ENCODE measurements at places on chromosomes 5 and 9.

DNA sequence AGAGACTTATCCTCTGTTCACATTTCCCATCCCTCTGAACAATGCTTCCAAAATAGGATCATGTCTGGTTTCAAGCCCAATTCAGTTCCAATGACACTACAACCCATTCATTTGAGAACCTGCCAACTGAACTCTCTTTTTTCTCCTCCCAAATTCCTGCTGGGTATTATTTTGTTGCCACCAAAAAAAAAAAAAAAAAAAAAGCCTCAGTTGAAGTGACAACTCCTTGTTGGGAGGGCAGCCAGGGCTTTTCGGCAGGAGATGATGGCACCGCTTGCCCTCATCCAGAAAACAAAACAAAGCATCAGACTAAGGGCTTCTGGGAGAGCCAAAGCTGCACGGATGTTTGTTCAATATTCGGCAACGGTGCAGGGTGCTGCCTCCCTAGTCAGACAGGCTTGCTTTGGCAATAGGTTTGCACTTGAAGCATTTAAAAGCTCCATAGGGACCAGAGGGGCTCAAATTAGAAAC, 30.6 kb upstream of the TRIM32 start:
- DNase-seq = no peak

DNA sequence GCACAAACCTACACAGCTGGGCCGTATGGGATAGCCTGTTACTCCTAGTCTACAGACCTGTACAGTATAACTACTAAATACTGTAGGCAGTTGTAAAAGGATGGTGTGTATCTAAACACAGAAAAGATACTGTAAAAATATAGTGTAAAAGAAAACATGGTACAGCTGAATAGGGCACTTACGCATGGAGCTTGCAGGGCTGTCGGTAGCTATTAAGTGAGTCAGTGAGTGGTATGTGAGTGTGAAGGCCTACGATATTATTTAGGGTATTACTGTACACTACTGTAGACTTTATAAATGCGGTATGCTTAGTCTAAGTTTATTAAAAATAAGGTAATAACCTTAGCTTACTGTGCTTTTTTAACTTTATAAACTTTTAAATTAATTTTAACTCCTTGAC, 1.2 kb downstream of the ZCCHC9 start:
- DNase-seq = no peak

- DNase-seq = no peak
Measured at GRCh38 chr9:112278152-112278551, 55.3 kb downstream of the PTBP3 start.

GRCh38 chr5:133438487-133438886, 173.9 kb downstream of the FSTL4 start:
- no peak for DNase-seq

DNA sequence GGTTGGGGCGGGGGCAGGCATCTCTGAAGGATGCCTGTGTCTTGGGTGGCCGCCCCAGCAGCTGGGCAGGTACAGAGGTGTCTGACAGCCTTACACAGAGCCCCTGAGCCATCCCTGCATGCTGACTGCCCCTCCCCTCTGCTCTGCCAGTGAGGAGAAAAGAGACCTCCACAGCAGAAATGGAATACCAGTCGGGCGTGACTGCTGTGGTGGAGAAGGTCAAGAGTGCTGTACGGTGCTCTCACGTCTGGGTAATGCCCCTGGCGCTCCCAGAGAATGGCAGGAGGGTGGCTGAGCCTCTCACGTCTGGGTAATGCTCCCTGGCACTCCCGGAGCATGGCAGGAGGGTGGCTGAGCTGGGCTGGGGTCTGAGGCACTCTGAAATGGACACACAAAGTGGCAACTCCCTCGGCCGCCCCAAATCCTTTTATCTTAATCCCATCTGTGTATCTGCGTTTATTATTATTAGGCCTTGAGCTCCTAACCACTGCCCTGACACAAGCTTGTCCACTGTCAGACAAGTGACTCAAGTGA, 2.5 kb upstream of the RABL6 start:
- no peak for DNase-seq

DNA sequence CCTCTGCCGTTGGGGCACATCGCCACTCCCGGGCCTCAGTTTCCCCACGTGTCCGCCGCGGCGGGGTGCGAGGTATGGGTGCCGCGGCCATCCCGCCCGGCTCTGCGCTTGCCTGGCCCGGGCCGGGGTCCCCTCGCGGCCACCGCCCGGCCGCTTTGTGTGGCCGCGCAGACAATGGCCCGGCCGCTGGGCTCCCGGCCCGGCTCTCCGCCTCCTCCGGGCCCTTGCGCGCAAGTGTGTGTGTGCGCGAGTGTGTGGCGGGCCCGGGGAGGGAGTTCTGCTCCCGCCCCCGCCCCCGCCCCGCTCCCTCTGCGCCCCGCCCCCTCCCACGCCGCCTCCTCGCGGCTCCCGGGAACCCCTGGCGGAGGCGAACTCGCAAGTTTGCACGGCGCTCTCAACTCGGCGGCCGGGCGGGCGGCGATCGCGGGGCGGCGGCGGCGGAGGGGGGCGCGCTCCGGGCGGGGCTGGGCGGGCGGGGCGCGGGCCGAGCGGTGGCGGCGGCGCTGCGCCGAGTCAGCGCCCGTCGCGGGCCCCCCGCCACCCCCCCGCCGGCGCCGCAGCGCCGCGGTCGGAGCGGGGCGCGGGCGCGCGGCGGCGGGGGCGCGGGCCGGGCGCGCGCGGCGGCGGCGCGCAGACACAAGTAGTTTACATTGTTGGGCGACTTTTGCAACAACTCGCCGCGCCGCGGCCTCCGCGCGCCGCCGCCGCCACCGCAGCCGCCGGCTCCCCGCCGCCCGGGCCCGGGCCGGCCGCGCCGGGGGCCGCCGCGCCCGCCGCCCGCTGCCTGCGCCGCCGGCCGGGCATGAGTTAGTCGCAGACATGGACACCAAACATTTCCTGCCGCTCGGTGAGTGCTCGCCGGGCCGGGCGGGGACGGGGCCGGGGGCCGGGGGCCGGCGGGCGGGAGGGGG, at the start of gene RXRA:
TSS of gene RXRA (plus strand) at position 643 of the 911 bp plus-strand sequence. CDS start at position 820, 177 bp downstream.
- peak; percentile 17 for DNase-seq

GRCh38 chr5:120794121-120794520, 330.0 kb downstream of the PRR16 start:
- DNase-seq = no peak

DNA sequence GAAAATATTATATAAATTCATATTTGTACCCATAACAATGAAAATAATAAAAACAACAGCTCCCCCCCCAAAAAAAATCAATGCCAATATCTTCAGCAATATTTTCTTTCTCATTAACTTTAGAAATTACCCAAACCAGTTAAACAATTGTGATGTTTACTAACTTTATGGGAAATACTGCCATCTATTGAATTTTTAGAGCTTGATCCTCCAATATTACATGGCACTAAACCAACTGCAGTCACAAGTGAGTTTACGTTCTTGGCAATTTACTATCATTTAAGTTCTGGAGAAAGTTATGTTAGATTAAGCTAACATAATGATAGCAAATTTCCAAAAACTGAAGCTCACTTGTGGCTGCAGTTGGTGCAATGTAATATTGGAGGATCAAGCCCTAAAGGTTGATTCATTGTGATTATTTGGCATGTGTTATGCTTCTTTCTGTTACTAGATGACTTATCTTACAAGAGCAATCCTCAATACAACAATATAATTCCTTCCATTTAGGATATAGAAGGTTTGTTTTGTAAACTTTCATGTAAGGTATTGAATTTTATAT, 379.5 kb downstream of the CDH18 start:
- no peak for DNase-seq

GRCh38 chr5:163649514-163649913, 144.1 kb downstream of the MAT2B start:
- DNase-seq = no peak

DNA sequence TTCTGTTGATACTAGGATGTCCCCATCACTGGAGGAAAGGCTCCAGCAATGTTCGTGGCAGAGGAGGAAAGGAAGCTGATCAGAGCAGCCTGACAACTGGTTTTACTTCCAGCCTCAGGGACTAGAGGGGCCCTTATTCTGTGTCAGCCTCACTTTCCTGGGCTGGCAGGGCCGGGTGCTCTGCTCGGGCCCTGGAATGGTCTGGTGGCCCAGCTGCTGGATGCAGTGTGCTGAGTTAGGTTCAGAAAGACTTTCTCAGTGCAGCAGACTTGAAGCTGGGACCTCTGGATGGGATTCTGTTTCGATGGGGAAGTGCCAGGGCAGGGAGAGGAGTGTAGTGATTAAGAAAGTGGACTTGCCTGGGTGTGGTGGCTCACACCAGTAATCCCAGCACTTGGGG, 81.0 kb downstream of the MACROH2A1 start:
- no peak for DNase-seq

DNA sequence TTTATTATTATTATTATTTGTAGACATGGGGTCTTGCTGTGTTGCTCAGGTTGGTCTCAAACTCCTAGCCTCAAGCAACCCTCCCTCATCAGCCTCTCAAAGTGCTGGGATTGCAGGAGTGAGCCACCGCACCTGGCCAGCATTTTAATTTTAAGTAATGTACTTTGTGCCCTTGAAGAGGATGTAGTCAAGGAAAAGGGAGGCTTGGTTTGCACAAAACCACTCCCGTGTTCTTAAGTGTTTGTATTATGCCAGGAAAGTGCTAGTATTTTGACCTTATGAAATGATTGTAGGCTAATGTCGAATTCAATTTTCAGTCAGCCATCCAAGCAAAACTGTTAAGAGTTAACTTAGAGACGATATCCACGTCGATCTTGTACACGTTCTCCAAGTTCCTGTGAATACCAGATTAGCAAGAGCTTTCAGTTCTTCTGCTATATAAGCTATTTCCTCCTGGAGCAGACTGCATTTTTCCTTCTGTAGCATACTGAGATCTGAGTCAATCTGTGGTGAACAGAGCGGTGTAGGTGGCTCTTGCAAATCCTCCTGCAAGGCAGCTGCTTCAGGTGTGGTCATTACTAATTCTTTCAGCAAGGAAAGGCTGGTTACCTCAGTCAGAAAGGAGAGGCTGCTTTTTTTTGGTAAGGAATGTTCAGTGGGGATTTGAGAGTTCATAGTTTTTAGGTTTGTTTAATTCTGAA, 23.7 kb downstream of the CCDC171 start:
- no peak for DNase-seq

GRCh38 chr5:111697881-111698757, 58.9 kb downstream of the NREP start:
- DNase-seq = no peak

GRCh38 chr5:20678814-20679298, 690.9 kb upstream of the CDH18 start:
- no peak for DNase-seq

DNA sequence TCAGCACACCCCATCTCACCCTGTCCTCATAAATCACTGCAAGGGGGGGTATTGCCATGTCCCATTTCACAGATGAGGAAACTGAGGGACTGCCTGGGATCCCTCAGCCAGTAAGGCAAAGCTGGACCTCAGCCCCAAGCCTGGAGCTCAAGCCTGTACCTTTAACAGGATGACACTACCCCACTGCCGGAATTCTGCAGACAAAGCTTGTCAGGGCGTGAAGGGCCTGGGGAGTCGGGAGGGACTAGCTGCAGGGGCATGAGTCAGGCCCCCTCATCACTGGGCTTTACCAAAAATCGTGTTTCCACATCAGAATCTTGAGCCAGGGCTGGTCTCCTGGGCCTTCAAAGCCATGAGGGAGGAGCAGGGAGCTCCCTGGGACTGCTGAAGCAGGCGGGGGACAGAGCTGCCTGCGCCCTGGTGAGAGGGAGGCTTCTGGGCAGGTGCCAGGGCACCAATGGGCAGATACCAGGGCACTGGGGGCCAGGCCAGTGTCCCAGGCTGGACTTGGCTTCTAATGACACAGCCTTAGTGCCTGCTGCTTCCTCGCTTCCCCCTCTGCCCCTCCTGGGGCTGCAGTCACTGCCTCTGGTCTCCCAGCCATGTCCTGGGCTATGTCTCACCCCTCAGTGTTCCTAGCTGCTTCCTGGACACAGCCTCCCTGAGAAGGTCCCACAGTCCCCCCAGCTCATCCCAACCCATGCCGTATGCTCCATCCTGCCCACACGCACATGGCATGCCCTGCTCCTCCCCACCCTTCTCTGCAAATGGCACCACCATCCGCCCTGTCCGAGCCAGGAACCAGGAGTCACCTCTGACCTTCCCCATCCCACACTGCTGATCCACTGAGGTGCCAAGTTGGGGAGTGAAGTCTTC, 80.7 kb downstream of the LMX1B start:
- no peak for DNase-seq

DNA sequence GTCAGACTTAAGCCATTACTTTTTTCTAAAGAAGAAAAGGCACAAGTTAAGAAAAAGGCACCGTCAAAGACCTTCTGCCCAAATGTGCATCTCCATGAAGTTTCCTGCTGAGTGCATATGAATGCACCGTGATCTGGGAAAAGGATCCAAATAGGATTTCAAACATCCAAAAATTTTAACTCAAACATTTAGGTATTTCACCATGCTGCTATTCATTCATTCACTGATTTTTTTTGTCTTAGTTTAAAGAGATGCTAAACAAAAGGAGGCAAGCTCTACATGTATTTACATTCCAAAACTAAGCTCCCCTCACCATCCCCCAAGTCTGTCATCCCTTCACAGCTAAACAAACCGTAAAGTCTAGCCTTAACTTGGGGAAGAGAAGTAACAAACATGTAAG, 291.9 kb downstream of the ARL15 start:
- DNase-seq = no peak

DNA sequence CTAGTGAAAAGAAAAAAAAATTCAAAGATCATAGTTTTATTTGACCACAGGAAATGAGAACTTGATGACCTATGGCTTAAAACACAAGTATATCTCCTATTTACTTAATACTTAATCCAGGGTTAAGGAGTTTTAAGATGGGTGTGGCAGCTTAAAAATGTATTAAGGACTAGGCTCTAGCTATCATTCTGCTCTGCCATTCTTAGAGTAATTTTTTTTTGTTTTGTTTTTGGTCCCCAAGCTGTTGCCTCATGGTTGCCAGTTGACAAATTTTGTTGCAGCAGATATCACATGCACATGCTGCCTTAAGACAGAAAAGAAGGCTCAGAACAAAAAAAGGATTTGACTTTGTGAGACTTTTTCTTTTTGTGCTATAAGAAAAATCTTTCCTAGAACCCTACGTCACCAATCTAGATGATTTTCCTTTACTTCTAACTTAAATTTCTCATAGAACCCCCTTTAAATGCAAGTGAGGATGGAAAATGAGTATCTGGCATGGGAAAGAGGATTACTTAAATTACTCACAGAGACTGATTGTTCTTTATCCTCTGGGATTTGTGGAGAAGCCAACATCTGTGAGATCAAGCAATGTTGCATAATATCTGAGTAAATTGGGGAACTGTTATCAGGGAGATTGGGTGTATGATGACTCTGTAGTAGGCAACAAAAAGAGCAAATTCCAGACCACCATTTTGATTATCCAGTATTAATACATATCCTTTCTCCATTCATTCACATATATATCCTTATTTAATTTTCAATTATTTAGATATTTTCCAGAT, 364.7 kb upstream of the CD180 start:
- DNase-seq = no peak

GRCh38 chr9:106052735-106053134, 358.4 kb downstream of the TMEM38B start:
- no peak for DNase-seq

Measured in activated CD4-positive, alpha-beta T cell treated with anti-CD3 and anti-CD28 coated beads, Interleukin-2, amount 50 U/mL, for 24 hours (primary cell).